CD4-positive, alpha-beta memory T cell (primary cell): ENCODE measurements at places on chromosomes 2 and 18.

- peak; percentile 61 for DNase-seq
Measured at GRCh38 chr2:8477552-8478470, 204.0 kb upstream of the ID2 start.

- DNase-seq = no peak
Measured at GRCh38 chr18:32383050-32383819, 87.4 kb downstream of the GAREM1 start.

- DNase-seq = no peak
Measured at GRCh38 chr2:207772081-207772843, 2.6 kb upstream of the FZD5 start.

DNA sequence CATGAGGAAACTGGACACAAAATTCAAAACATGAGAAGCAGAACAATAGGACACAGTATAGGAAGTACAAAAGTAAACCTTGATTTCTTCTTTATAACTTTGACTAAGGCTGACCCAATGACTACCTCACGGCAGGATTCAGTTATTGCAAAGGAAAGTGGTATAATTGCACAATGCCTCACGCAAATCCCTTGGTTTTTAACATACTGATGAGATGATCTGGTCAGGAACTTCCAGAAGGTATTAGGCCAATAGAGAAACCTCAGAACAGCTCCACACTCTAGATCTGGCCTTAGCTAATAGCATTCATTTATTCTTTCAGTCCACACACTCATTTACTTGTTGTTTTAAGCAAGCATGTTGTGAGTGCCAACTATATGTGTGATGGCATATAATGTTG lies 1526.9 kb upstream of the ACVR2A start:
- no peak for DNase-seq

DNA sequence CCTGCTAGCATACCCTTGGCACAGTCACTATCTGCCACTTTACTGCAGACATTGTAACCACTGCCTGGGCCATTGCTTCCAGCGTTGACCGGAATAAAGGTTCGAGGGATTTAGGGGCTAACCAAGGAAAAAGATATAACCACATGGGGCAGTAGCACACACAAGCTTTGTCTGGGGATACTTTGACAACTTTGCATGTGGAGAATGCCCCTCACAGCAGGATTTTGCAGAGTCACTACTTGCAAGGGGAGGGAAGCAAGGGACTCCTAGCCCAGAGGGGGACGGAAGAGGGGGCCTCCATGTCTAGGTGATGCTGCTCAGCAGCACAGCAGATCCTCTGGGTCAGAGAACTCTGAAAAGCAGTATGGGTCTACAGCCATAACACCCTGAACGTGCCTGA lies 138.7 kb downstream of the SPP2 start:
- DNase-seq = no peak

GRCh38 chr2:36052819-36053218 lies 302.8 kb upstream of the CRIM1 start:
- no peak for DNase-seq

DNA sequence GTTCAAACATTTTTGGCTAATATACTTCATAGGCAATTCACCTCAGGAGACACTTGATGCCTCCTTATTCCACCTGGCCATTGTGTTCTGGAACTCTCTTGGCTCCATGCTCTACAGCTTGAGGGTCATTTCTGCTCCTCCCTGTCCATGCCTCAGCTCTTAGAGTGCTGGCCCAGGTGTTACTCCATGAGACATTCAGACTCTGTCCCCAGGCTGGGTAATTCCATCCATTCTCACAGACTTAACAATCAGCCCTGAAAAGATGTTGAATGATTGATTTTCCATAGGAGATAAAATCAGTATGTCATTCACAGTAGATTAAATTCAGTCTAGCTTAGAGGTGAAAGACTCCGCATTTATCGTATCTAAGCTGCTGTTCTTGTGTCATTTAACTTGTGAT lies 168.6 kb upstream of the CWC22 start:
- no peak for DNase-seq

DNA sequence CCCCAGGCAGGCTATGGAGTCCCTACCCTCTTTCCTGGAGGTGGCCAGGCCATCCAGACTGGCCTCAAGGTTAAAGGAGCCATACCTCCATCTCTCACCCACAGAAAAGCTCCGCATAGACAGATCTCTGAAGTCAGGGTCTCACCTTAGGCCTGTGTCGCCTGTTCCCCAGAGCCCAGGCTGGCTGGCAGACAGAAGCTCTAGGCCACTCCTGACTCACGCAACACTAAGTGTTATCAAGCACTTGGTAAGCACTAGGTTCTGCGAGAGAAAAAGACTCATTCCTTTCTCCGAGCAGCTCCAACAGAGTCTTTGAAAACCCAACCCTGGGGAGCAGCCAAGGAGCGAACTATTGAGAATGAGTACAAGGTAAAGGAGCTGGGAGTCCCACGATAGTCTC lies 6.1 kb downstream of the SMAD7 start:
- DNase-seq = no peak

DNA sequence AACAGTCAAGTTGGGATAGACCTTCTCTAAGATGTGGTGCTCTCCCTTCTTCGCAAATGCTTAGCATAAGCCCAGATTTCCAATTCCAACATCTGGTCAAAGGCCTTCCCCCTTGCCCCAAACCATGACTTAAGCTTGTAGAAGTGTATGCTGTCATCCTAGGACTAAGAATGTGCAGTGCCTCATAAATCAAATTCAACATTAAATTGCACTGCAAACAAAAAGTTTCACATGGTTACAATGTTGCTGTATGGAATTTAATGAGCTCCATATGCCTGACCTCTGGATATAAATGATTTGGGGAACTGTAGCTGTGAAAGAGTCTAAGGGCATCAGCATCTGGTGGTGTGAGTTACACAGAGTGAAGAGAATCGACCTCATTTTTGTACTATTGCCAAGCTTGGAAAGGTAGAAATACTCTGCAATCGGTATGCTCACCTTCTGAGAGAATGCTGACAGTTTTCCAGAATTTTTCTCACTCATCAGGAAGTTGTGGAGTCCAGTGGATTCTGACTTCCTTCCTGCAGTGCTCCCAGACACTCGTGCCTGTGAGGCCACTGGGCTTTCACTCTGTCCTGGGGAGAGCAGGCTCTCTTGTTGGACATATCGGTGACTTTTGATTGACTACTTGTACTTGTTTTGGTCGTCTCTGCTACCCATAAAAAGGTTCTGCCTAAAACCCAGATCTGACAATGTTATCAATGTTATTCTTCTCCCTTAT lies 40.6 kb downstream of the FASTKD2 start:
- no peak for DNase-seq

DNA sequence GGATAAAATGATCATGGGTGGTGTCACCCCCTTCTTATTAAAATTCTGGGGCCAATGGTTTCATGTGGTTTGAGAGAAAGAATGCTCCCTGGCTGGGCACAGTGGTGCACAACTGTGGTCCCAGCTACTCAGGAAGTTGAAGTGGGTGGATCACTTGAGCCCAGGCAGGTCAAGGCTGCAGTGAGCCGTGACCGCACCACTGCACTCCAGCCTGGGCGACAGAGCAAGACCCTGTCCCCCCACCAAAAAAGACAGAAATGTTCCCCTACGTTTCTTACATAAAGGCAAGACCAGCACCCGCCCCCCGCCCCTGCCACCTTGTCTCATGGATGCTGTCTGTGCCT lies 53.0 kb upstream of the ID2 start:
- DNase-seq = no peak

- DNase-seq = peak; percentile 84
Measured at GRCh38 chr2:96870626-96871255, 861 bp upstream of the SEMA4C start.

DNA sequence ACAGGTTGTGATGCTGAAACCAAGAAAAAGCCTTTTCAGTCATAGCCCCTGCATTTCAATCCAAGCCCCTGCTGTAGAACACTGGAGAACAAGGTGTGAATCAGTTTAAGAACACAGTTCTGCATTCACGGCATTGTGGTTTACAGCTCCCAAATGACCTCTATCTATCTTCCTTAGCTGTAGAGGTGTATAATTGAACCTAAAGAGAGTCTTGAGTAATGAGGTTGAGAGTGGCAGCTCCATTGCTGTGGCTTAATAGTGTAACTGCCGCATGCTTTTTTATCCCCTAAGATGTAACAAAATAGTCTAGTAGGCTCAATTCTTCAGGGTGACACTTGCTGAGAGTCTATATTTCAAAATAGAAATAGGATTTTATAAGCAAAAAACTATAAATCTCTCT lies 121.3 kb upstream of the EPHA4 start:
- DNase-seq = no peak

DNA sequence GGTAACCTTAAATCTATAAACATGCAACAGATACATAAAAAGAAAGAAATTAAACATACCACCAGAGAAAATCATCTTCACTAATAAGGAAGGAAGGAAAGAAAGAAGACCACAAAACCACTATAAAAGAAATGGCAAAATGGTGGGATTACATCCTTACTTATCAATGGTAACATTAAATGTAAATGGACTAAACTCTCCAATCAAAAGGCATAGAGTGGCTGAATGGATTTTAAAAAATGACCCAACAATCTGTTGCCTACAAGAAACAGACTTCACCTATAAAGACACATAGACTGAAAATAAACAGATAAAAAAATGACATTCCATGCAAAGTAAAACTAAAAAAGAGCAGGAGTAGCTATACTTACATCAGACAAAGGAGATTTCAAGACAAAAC lies 195.4 kb downstream of the GALNT13 start:
- DNase-seq = no peak

DNA sequence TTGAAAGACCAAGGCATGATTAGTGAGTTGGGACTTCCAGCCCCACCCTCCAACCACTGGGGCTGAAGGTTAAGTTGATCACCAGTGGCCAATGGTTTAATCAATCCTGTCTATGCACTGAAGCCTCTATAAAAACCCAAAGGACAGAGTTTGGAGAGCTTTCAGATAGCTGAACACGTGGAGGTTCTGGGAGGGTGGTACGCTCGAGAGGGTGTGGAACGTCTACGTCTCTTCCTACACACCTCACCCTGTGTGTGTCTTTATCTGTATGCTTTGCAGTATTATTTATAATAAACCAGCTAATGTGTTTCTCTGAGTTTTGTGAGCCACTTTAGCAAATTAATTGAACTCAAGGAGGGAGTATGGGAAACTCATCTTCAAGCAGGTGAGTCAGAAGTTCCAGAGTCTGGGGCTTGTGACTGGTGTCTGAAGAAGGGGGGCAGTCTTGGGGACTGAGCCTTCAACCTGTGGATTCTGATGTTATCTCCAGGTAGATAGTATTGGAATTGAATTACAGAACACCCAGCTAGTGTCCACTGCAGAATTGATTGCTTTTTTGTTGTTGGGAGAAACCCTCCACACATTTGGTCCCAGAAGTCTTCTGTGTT lies 20.3 kb downstream of the ACTR3 start:
- peak; percentile 15 for DNase-seq

- no peak for DNase-seq
Measured at GRCh38 chr2:109554758-109555157, 59.0 kb downstream of the SEPTIN10 start.
